Aorta (tissue), 5 donors: ENCODE measurements at places on chromosomes 16 and 17. TPM values are rescaled to one million over a fixed set of nuclear protein-coding genes. Genes with fewer than 3 reads are reported as not detected.
A peak's percentile ranks its signal among the peaks of the same experiment; 100 is the strongest.

DNA sequence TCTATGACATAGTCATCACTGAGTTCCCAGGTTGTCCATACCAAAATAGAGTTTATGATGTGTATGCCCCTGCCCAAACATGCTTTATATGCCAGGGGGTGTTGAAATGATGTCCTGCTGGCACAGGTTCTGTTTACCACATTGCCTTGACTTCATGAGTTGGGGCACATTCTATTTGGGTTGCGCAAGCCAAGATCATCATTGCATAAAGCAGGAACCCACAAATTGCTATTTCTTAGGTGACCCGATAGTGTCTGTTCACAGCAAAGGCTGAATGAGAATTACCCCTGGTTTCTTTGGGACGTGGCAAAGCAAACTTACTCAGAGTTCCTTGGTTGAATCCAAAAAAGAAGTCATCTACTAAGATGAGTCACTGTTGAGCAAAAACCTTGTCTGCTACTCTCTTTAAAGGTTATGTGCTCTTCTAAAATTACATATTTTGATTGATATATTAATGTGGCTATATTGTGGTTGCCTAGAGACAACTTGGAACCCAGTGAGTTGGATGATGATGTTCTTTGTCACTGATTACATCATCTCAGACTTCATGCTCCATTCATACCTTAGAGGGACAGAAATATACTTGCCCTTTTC, 912.6 kb upstream of the SOX9 start:
- no peaks in the 10 kb centered on the region for H3K36me3 ChIP-seq
- no peak overlapping the region for H3K27ac ChIP-seq
- DNase-seq, result no peak
- H3K4me1 ChIP-seq, result no peaks in the 10 kb centered on the region
- no peaks in the 10 kb centered on the region for H3K27me3 ChIP-seq
- H3K4me3 ChIP-seq, result no peak overlapping the region

- no peaks in the 10 kb centered on the region for H3K36me3 ChIP-seq
- H3K4me1 ChIP-seq, result no peaks in the 10 kb centered on the region
- no peak for DNase-seq
- H3K27ac ChIP-seq, result no peak overlapping the region
- no peaks in the 10 kb centered on the region for H3K27me3 ChIP-seq
Measured at GRCh38 chr16:3963203-3963602, 82.7 kb upstream of the CREBBP start.

- H3K4me1 ChIP-seq, result no peaks in the 10 kb centered on the region
- no peak overlapping the region for H3K27ac ChIP-seq
- H3K36me3 ChIP-seq, result no peaks in the 10 kb centered on the region
Measured at GRCh38 chr17:79221597-79221996, 147.0 kb downstream of the ENGASE start.

- no peaks in the 10 kb centered on the region for H3K36me3 ChIP-seq
- H3K4me1 ChIP-seq, result no peaks in the 10 kb centered on the region
- DNase-seq, result peak; percentile 84
- H3K27me3 ChIP-seq, result no peaks in the 10 kb centered on the region
- H3K4me3 ChIP-seq, result peak overlapping the region; percentile 36
- no peak overlapping the region for H3K27ac ChIP-seq
Measured at GRCh38 chr17:2025622-2026309, 632 bp upstream of the RTN4RL1 start.

- H3K4me1 ChIP-seq, result no peaks in the 10 kb centered on the region
- H3K27me3 ChIP-seq, result no peaks in the 10 kb centered on the region
- H3K36me3 ChIP-seq, result no peaks in the 10 kb centered on the region
- no peak overlapping the region for H3K27ac ChIP-seq
- no peak overlapping the region for H3K4me3 ChIP-seq
Measured at GRCh38 chr16:80294172-80294571, 246.6 kb upstream of the DYNLRB2 start.

DNA sequence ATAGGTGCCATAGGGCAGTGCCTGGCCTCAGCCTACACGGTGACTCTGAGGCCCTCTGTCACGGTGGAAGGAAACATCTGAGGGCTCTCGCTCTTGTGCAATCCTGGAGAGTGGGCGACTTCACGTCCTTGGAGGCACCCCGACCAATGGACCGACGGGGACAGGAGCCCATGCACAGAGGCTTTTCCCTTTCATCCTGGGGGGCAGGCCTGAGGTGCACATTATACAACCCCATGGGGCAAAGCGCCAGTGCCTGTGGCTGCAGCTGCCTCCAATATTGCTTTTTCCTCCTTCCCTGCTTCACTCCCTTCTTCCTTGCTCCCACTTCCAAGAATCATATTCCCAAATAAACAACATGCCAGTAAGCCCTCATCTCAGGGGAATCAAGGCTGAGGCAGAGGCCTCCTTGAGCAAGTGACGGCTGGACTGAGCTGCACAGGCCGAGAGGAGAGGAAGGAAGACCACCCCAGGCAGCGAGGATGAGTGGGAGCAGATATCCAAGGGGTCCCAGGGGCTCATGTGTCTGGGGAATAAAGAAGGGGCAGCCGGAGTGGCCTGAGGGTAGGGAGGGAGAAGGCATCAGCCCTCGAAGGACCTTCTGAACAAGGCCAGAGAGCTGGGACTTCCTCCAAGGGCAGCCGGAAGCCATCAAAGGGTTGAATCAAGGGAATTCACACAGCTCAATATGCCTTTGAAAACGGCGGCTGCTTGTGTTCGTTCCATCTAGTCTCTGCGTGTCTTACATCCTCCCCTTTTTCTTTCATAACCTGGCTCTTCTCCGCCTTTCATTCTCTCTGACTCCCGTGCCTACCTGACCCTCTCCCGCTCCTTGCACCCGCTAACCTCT, 42.6 kb upstream of the RPL38 start:
- H3K4me3 ChIP-seq, result no peak overlapping the region
- DNase-seq, result no peak
- H3K27ac ChIP-seq, result no peak overlapping the region
- no peaks in the 10 kb centered on the region for H3K27me3 ChIP-seq
- H3K36me3 ChIP-seq, result no peaks in the 10 kb centered on the region

DNA sequence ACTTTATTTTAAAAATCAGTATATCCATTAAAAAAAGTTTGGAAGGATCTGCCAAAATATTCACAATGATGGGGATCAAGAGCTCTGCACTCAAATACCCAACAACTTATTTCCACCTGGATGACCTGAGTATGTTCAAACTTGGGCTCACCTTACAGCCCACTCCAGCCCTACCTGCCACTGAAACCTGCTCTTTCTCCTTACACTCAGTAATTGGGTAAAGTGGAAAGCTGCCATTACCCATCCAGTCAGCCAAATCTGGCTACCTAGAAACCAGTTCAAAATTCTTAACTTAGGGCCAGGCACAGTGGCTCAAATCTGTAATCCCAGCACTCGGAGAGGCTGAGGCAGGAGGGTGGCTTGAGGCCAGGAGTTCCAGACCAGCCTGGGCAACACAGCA, 9.6 kb downstream of the VPS53 start:
- H3K36me3 ChIP-seq, result peaks cover 2% of the 10 kb centered on the region
- no peaks in the 10 kb centered on the region for H3K4me1 ChIP-seq
- H3K27ac ChIP-seq, result no peak overlapping the region
- no peaks in the 10 kb centered on the region for H3K27me3 ChIP-seq

DNA sequence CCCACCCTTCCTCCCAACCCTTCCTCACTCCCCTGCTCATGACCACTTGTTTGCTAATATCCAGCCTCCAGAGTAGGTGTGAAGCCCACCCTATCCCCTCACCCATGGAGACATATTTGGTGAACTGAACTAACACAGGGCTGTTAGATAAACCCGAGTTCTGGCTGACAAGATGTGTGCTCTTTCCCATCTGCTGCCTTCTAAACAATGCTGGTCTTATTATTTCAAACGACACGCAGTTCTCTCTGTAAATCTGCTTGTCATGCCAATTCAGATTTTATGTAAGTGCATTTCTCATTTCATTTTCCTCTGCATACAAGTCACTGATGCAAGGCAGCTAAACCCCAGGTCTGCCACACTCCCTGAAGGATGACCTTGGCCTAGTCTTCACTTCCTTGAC, 343.0 kb upstream of the CDH5 start:
- no peak for DNase-seq
- no peaks in the 10 kb centered on the region for H3K4me1 ChIP-seq

- peak; percentile 76 for DNase-seq
- H3K4me1 ChIP-seq, result no peaks in the 10 kb centered on the region
- H3K27ac ChIP-seq, result peak overlapping the region; percentile 36
- H3K36me3 ChIP-seq, result no peaks in the 10 kb centered on the region
- peak overlapping the region; percentile 88 for H3K4me3 ChIP-seq
Measured at GRCh38 chr16:4115209-4115948, 863 bp downstream of the ADCY9 start.

- H3K4me1 ChIP-seq, result no peaks in the 10 kb centered on the region
- H3K27me3 ChIP-seq, result no peaks in the 10 kb centered on the region
- H3K36me3 ChIP-seq, result no peaks in the 10 kb centered on the region
- no peak overlapping the region for H3K4me3 ChIP-seq
Measured at GRCh38 chr16:8358937-8359336, 231.4 kb downstream of the TMEM114 start.

DNA sequence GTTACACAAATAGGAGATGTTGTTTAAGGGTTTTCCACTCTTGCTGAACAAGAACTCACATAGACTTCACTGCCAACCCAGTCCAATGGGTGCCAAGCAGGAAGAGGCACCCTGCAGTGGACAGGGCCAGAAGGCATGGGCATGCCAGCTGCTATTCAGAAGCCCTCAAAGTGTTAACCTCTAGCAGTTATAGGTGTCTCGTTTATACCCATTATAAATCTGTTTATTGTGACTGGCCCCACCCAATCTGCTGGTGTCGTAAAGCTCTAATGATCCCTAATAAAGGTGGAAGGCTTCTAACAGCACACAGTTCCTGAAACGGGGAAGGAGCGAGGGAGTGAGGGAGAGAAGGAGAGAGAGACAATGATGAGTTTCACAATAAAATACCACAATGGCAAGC, 23.9 kb downstream of the HNF1B start:
- no peaks in the 10 kb centered on the region for H3K36me3 ChIP-seq
- no peak overlapping the region for H3K27ac ChIP-seq
- DNase-seq, result no peak
- no peaks in the 10 kb centered on the region for H3K4me1 ChIP-seq
- H3K27me3 ChIP-seq, result no peaks in the 10 kb centered on the region
- no peak overlapping the region for H3K4me3 ChIP-seq

DNA sequence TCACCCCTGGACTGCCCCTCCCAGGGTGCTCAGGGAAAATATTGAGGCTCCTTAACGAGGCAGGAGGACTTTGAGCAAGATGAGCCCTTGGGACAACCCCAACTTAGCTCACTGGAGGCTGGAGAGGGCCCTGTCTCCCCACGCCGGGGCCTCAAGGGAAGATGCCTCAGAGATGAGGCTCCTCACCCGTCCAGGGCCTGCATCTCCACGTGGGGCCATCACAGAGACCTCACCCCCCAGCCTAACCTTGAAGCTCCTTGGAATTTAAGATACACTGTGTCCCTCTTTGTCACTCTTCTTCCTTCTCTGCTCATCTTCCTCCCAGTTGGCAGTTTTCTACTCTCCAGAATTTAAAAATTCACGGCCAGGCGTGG, 11.2 kb downstream of the COX4I1 start:
- H3K4me3 ChIP-seq, result no peak overlapping the region
- H3K4me1 ChIP-seq, result no peaks in the 10 kb centered on the region
- peaks cover 2% of the 10 kb centered on the region for H3K36me3 ChIP-seq
- H3K27ac ChIP-seq, result no peak overlapping the region
- no peak for DNase-seq

DNA sequence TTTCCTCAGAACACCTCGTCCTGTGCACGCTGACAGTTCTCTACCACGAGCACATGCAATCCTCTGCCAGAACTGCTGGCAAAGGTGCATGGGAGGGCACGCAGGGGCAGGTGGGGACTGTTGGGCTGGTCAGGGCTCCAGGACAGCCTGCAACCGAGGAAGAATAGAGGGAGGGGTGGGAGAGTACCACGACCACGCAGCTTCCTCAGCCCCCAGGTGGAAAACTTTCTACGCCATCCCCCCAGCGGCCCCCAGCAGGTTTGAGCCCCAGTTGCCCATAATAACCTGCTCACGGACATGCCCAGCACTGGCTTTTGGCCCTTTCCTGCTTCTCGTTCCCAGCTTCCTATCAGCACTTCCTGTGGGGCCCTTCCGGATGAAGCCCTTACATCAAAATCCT, 199.3 kb downstream of the C16orf95 start:
- H3K4me3 ChIP-seq, result no peak overlapping the region
- H3K36me3 ChIP-seq, result no peaks in the 10 kb centered on the region
- no peak for DNase-seq
- H3K4me1 ChIP-seq, result no peaks in the 10 kb centered on the region
- H3K27me3 ChIP-seq, result no peaks in the 10 kb centered on the region

- no peak overlapping the region for H3K4me3 ChIP-seq
- H3K4me1 ChIP-seq, result peaks cover 5% of the 10 kb centered on the region
- H3K27ac ChIP-seq, result peak overlapping the region; percentile 20
- H3K36me3 ChIP-seq, result no peaks in the 10 kb centered on the region
Measured at GRCh38 chr16:73071131-73071940, 23.4 kb upstream of the ZFHX3 start.

- H3K4me3 ChIP-seq, result no peak overlapping the region
- no peak for DNase-seq
- no peak overlapping the region for H3K27ac ChIP-seq
- no peaks in the 10 kb centered on the region for H3K36me3 ChIP-seq
- H3K27me3 ChIP-seq, result no peaks in the 10 kb centered on the region
Measured at GRCh38 chr16:30051518-30051917, 14.0 kb upstream of the ALDOA start.

DNA sequence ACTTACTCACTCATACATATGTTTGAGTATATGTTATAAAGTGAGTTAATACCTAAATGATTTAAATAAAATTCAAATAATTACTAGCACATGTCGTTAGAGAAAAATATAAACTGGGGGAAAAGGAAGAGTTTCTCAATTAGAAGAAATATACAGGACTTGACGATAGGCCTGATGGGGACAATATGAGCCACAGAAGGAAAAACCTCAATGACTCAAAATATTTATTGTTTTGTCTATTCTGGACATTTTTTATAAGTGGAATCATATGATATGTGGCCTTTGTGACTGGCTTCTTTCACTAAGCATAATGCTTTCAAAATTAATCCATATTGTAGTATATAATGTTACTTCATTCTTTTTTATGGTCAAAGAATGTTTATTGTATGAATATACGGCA, 339.2 kb upstream of the PMFBP1 start:
- H3K36me3 ChIP-seq, result no peaks in the 10 kb centered on the region
- no peak overlapping the region for H3K4me3 ChIP-seq
- no peaks in the 10 kb centered on the region for H3K4me1 ChIP-seq

- no peaks in the 10 kb centered on the region for H3K27me3 ChIP-seq
- no peak overlapping the region for H3K4me3 ChIP-seq
- peak; percentile 93 for DNase-seq
- no peak overlapping the region for H3K27ac ChIP-seq
- H3K4me1 ChIP-seq, result no peaks in the 10 kb centered on the region
Measured at GRCh38 chr17:80959330-80960036, 32.2 kb upstream of the CHMP6 start.

Gene TMEM235
- total RNA-seq, result not detected

Gene LPO
- total RNA-seq, result not detected

Gene MT1H
- not detected for total RNA-seq

Gene PRAC2
- total RNA-seq, result not detected

Gene CNTNAP1
- total RNA-seq, result 25.8 TPM

Gene SLC25A39
- 61.5 TPM for total RNA-seq

Gene GPR139
- total RNA-seq, result not detected

Gene SPN
- total RNA-seq, result 2.5 TPM

Gene TPPP3
- total RNA-seq, result 13.5 TPM
